ENCODE measurements at places on chromosomes 6 and 20. TPM values are rescaled to one million over a fixed set of nuclear protein-coding genes. Genes with fewer than 3 reads are reported as not detected.

DNA sequence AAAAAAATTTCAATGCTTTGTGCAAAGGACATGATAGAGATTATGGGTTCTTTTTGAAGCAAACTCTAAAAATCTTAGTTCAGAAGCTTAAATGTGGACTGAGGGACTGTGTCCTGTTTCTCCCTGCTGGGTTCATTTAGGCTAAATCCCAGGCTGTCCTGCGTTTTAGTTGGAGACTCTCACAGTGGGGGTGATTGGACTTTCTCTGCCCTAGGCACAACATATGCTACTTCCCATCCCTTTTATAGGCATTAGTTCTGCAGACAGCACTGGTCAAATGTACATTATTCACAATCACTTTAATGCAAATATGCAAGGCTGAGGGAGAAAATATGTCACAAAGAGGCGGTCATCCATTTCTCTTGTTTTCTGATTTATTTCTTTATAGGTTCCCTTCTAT lies 71.3 kb downstream of the TFAP2B start:
- no peak for DNase-seq

GRCh38 chr6:35794536-35795452 lies 2.3 kb downstream of the CLPS start:
- no peak for DNase-seq

The CARMIL1 gene
- total RNA-seq, result 55.7 TPM

- no peak for DNase-seq
Observed at GRCh38 chr6:109339906-109340678, 42.2 kb downstream of the CD164 start.

The RIPPLY2 gene
- total RNA-seq, result not detected

DNA sequence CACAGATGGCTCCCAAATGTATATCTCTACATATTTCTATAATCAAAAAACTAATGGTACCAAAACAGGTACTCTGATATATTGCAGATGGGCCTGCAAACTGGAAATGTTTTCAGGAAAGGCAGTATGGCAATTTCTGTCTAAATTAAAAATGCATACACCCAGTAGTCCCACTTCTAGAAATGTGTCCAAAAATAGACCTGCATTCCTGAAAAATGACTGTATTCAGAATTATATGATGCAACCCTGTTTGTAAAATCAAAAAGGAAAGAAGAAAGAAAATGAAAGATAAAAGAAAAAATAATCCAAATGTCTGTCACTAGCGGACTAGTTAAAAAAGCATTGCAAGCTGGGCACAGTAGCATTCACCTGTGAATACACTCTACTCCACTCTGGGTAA lies 12.9 kb upstream of the MICB start:
- DNase-seq, result no peak

- no peak for DNase-seq
Observed at GRCh38 chr6:131787766-131788712, 19.8 kb upstream of the ENPP1 start.

The TSBP1 gene
- total RNA-seq, result not detected

GRCh38 chr6:27651371-27651732 lies 178.4 kb upstream of the ZNF184 start:
- DNase-seq, result no peak

The BTN1A1 gene
- total RNA-seq, result not detected

DNA sequence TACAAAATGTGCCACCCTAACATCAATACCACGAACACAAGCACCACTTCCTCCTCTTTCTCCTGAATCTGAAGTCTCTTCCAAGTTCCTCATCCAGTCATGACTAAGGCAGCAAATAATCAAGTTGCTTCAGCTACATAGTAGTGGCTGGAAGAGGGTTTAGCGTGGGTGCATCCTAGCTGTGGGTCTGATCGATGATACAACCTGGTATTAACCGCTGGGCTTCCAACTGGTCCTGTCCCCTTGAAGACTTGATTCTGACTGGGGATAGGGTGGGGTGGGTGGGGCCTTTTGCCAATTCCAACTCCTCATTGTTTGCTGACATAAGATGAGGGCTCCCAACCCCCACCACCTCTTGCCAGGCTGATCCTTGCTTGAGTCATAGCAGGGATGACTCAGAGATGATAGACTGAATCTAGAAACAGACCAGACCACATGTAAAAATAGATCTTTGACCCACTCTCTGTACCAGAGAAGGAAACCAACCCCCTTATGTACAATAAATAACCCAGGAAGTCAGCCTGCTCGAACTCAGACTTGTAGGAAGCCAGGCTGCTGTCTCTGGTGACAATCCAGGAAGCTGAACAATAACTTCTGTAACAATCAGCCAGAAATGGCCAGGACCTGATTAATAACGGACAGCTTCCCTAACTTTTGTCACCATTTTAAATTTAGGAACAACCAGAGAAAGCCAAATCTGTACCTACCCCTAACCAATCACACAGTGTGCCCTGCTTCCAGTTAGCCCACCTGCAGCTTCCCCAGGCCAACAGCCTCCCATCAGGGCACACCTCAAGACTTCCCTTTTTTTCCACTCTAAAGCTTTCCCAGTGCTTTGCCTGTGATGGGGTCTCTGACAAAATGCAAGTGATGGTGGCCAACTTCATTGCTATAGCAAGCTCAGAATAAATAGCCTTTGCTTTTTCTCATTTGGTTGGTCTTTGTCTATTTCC lies 68.9 kb upstream of the FAM184A start:
- DNase-seq, result peak; percentile 99

The RRAGD gene
- total RNA-seq, result 4.2 TPM

DNA sequence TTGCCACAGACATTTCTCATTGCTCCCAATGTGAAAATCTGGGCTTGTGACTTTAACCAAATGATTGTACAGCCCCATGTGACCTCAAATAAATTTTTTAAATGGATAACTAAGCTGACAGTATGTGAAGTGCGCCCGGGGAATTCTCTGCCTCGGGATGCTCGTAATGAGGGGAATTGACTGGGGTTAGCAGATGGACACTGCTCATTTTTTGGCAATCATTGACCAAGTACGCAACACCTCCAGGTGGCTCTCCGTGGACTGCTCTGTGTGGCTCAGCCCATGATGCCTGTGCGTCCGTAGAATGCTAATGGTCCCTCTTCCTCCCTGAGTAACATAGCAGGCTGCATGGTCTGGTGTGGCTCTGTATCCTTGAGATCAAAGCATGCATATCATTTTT lies 42.4 kb downstream of the FARS2 start:
- DNase-seq, result no peak

DNA sequence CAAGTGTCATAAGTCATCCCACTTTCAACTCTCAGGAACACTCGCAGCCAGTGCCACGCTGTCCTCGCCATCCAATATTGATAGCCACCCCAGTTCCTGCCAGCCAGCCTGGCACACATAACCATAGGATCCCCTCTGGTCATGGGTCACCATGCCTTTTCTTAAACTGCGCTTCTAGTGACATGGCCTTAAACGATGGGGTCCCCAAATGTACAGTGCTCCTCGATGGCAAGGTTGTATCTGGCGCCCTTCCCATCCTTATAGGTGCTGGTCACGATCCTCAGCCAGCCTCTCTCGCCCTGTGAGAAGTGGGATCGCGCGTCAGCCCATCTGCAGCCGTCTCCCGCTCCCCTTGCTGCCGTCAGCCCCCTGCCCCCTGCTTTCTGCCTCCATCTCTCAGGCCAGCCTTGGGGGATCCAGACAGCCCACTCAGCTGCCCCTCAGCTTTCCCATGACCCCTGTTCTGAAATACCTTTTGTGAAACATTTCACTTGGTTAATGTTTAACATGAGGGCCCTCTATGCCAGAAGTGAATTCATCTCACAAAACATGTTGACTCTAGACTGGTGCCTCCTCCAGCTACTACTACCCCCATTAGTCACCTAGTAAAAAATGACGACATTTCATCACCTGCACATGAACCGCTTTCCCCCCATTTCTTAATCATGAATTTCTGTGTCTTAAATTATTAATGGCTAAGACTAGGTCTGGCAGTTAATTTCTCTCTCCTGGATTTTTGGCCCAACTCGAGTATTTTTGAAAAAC lies 11.4 kb downstream of the CTSZ start:
- DNase-seq, result peak; percentile 90

- DNase-seq, result peak; percentile 50
Observed at GRCh38 chr6:1424306-1424927, 35.0 kb downstream of the FOXF2 start.

The MTRF1L gene
- 30.5 TPM for total RNA-seq

The KHDC1L gene
- total RNA-seq, result not detected

DNA sequence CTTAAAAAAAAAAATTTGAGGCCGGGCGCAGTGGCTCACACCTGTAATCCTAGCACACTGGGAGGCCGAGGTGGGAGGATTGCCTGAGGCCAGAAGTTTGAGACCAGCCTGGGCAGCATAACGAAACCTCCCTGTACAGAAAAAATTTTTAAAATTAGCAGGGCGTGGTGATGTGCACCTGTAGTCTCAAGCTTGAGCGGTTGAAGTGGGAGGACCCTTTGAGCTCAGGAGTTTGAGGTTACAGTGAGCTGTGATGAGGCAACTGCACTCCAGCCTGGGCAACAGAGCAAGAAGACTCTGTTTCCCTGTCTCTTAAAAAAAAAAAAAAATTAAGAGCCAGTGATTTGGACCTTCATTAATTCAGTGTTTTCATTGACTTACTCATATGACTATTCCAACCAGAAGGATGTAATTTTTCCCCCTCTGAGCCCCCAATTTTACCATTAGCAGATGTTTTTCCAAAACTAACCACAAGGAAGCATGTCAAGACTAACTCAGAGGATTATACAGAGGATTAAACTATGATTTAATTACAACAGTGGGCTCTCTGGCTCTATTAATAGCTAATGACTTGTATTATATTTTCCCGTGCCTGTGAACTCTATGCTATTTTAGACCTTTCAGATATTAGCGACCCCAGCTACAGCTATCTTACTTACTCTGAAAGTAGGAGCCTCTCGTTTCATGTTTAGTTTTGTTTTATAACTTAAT lies 75.1 kb downstream of the ARID1B start:
- DNase-seq, result no peak

DNA sequence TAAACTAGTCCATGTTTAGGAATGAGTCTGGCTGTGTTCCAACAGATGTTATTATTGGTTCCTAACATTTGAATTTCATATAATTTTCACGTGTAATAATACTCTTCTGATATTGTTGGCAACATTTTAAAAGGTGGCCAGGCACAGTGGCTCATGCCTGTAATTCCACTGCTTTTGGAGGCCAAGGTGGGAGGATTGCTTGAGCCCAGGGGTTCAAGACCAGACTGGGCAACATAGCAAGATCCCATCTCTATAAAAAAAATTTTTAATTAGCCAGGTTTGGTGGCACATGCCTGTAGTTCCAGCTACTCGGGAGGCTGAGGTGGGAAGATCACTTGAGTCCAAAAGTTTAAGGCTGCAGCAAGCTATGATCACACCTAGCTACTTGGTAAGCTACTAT lies 116.2 kb downstream of the MTHFD1L start:
- DNase-seq, result no peak

GRCh38 chr20:34220561-34220960 lies 20.7 kb upstream of the ASIP start:
- peak; percentile 2 for DNase-seq

DNA sequence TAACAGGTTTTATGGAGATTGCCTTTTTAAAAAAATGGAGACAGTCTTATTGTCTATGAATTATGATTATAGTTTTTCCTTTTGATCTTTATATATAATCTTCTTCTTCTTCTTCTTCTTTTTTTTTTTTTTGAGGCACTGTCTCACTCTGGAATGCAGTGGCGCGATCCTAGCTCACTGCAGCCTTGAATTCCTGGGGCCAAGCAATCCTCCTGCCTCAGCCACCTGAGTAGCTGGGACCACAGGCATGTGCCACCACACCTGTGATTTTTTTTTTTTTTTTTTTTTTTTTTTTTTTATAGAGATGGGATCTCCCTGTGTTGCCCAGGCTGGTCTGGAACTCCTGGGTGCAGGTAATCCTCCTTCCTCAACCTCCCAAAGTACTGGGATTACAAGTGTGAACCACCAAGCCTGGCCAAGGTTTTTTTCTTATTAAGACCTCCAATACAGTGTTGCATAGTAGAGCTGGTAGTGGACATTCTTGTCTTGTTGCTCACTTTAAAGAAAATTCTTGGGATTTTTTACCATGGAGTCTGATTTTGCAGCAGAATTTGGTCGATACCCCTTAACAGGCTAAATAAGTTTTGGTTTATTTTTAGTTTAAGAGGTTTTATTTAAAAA lies 46.5 kb downstream of the STK4 start:
- peak; percentile 73 for DNase-seq

DNA sequence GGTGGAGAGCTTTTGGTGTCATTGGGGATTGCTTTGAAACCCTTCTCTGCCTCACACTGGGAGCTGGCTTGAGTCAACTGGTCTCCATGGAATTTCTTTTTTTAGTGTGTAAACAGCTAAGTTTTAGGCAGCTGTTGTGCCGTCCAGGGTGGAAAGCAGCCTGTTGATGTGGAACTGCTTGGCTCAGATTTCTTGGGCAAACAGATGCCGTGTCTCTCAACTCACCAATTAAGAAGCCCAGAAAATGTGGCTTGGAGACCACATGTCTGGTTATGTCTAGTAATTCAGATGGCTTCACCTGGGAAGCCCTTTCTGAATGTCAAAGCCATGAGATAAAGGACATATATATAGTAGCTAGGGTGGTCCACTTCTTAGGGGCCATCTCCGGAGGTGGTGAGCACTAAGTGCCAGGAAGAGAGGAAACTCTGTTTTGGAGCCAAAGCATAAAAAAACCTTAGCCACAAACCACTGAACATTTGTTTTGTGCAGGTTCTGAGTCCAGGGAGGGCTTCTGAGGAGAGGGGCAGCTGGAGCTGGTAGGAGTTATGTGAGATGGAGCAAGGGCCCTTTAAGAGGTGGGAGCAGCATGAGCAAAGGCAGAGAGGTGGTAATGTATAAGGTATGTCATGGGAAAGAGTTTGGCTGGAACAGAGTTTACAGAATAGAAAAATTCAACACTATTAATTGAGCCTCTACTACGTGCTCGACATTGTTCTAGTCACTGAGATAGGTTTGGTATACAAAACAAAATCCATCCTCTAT lies 31.2 kb downstream of the SRSF3 start:
- peak; percentile 85 for DNase-seq

The PMEPA1 gene
- total RNA-seq, result 99.2 TPM

The RIMS4 gene
- total RNA-seq, result 0.05 TPM

The RNF146 gene
- 36.8 TPM for total RNA-seq

GRCh38 chr6:85186546-85187175 lies 263.2 kb upstream of the NT5E start:
- DNase-seq, result peak; percentile 82

The GPSM3 gene
- 0.40 TPM for total RNA-seq

DNA sequence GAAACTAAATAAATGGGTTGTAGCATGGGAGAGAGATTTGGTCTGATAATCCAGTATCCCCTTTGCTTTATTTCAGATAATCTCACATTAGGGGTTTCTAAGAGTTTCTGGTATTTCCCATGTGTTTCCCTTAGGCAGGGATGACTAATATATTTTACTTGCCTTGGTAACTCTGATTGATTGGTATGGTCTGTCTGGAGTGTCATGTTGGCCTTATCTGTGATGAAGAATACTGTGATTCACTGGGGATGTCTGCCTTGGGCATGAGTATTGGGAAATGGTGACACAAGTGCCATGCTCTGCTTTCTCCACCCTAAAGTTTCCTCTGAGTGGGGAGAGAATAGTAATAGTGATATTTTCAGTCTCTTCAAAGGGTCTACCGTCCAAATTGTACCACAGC lies 10.1 kb downstream of the SLC22A2 start:
- DNase-seq, result peak; percentile 77

The ZC3H12D gene
- total RNA-seq, result 0.15 TPM

- DNase-seq, result no peak
Observed at GRCh38 chr6:116571683-116572000, 338 bp downstream of the RWDD1 start.

The IL17F gene
- not detected for total RNA-seq

The TRAPPC3L gene
- not detected for total RNA-seq

GRCh38 chr6:62516291-62517141 lies 230.5 kb upstream of the KHDRBS2 start:
- no peak for DNase-seq

The LY6G6C gene
- not detected for total RNA-seq

GRCh38 chr6:157137501-157137900 lies 185.8 kb downstream of the TMEM242 start:
- peak; percentile 12 for DNase-seq
